ENCODE measurements at places on chromosomes 6 and 20. TPM values are rescaled to one million over a fixed set of nuclear protein-coding genes. Genes with fewer than 3 reads are reported as not detected.

ENPP5 gene
- 0.41 TPM for polyA plus RNA-seq

INSM1 gene
- not detected for polyA plus RNA-seq

PRSS16 gene
- polyA plus RNA-seq, result 6.7 TPM

GTF2H4 gene
- 38.8 TPM for polyA plus RNA-seq

SLC22A16 gene
- polyA plus RNA-seq, result 0.09 TPM

RWDD2A gene
- polyA plus RNA-seq, result 0.91 TPM

ZNF831 gene
- polyA plus RNA-seq, result not detected

GATA5 gene
- polyA plus RNA-seq, result not detected

GPRC6A gene
- not detected for polyA plus RNA-seq

RFX6 gene
- not detected for polyA plus RNA-seq

TPX2 gene
- 65.4 TPM for polyA plus RNA-seq

MAP1LC3A gene
- polyA plus RNA-seq, result 6.2 TPM

DLK2 gene
- polyA plus RNA-seq, result 33.5 TPM

PPP1R14C gene
- polyA plus RNA-seq, result 31.2 TPM

TP53TG5 gene
- polyA plus RNA-seq, result not detected

TMEM244 gene
- polyA plus RNA-seq, result not detected

OPRM1 gene
- polyA plus RNA-seq, result not detected

CASS4 gene
- polyA plus RNA-seq, result 0.01 TPM

NOTCH4 gene
- polyA plus RNA-seq, result 0.18 TPM

EMILIN3 gene
- polyA plus RNA-seq, result 0.03 TPM

FLRT3 gene
- 12.9 TPM for polyA plus RNA-seq

RAB23 gene
- polyA plus RNA-seq, result 6.9 TPM

NRN1 gene
- polyA plus RNA-seq, result not detected

ATP9A gene
- 1.1 TPM for polyA plus RNA-seq

DTD1 gene
- polyA plus RNA-seq, result 80.8 TPM

CDK5RAP1 gene
- 40.2 TPM for polyA plus RNA-seq

MARCKS gene
- 33.4 TPM for polyA plus RNA-seq

PPIL6 gene
- polyA plus RNA-seq, result 0.16 TPM

GABRR2 gene
- not detected for polyA plus RNA-seq

COL9A3 gene
- polyA plus RNA-seq, result 14.4 TPM

SLC22A7 gene
- polyA plus RNA-seq, result not detected

GLP1R gene
- not detected for polyA plus RNA-seq

KIAA0408 gene
- not detected for polyA plus RNA-seq

SLC52A3 gene
- polyA plus RNA-seq, result 1.7 TPM

CLVS2 gene
- polyA plus RNA-seq, result not detected

C6orf15 gene
- 0.78 TPM for polyA plus RNA-seq

NFKBIE gene
- 18.7 TPM for polyA plus RNA-seq

PTGIS gene
- polyA plus RNA-seq, result not detected

TREM1 gene
- not detected for polyA plus RNA-seq

POU5F1 gene
- polyA plus RNA-seq, result 1.1 TPM

MUC21 gene
- not detected for polyA plus RNA-seq

SIRPB1 gene
- 0.32 TPM for polyA plus RNA-seq

POM121L2 gene
- not detected for polyA plus RNA-seq

IL17F gene
- not detected for polyA plus RNA-seq

MYH7B gene
- 0.07 TPM for polyA plus RNA-seq
